Motor neuron (in vitro differentiated cells): ENCODE measurements at places on chromosomes 3 and 15. TPM values are rescaled to one million over a fixed set of nuclear protein-coding genes. Genes with fewer than 3 reads are reported as not detected.

The C3orf70 gene
- 5.4 and 7.1 TPM in 2 replicates for total RNA-seq

The LIPH gene
- total RNA-seq = 0.11 and 0.25 TPM in 2 replicates

The ITPKA gene
- total RNA-seq = 0.81 and 1.2 TPM in 2 replicates

The HIGD2B gene
- not detected in 2 replicates for total RNA-seq

The GTF2E1 gene
- total RNA-seq = 19.7 and 26.4 TPM in 2 replicates

The SEMA3B gene
- total RNA-seq = 5.4 and 5.6 TPM in 2 replicates

The SMCO1 gene
- not detected in 2 replicates for total RNA-seq

The AADACL2 gene
- total RNA-seq = 0.10 TPM in 1 of 2 replicates, not detected in the other

The CCR5 gene
- total RNA-seq = not detected in 2 replicates

The ZBED2 gene
- 0.24 and 0.34 TPM in 2 replicates for total RNA-seq

The SPINK8 gene
- total RNA-seq = not detected in 2 replicates

The GREM1 gene
- 0.33 and 0.34 TPM in 2 replicates for total RNA-seq

The TRH gene
- 0.35 TPM in 1 of 2 replicates, not detected in the other for total RNA-seq

The CNTN4 gene
- 0.94 and 7.4 TPM in 2 replicates for total RNA-seq

The SLC2A2 gene
- total RNA-seq = not detected in 2 replicates

The IQCH gene
- total RNA-seq = 5.8 and 6.6 TPM in 2 replicates

The PLA2G4B gene
- total RNA-seq = 4.5 and 5.2 TPM in 2 replicates

The CNTN3 gene
- total RNA-seq = 0.48 and 1.2 TPM in 2 replicates

The FBXL22 gene
- 3.2 and 3.8 TPM in 2 replicates for total RNA-seq

The UPK1B gene
- 0.35 and 0.41 TPM in 2 replicates for total RNA-seq

The MORC1 gene
- total RNA-seq = not detected in 2 replicates

The MEX3B gene
- total RNA-seq = 58.4 and 58.8 TPM in 2 replicates

The KLF15 gene
- total RNA-seq = 4.5 and 4.6 TPM in 2 replicates

The COL6A5 gene
- not detected in 2 replicates for total RNA-seq

The MED12L gene
- total RNA-seq = 9.4 and 10.6 TPM in 2 replicates

The ZNF860 gene
- total RNA-seq = 0.38 and 0.53 TPM in 2 replicates

The PLA1A gene
- total RNA-seq = not detected in 2 replicates

The ST8SIA2 gene
- 16.4 and 21.5 TPM in 2 replicates for total RNA-seq

The APBA2 gene
- total RNA-seq = 65.9 and 66.8 TPM in 2 replicates

The CD96 gene
- 0.10 TPM in 1 of 2 replicates, not detected in the other for total RNA-seq

The KLHL6 gene
- 0.07 TPM in 2 replicates for total RNA-seq

The C3orf49 gene
- total RNA-seq = 0.33 TPM in 1 of 2 replicates, not detected in the other

The PLCB2 gene
- total RNA-seq = 1.2 and 2.0 TPM in 2 replicates

The SERPINI2 gene
- total RNA-seq = not detected in 2 replicates

The IGSF10 gene
- 0.71 and 0.77 TPM in 2 replicates for total RNA-seq

The TLR9 gene
- total RNA-seq = 0.15 and 0.29 TPM in 2 replicates

The MKRN2OS gene
- 0.38 and 0.92 TPM in 2 replicates for total RNA-seq

The TOPBP1 gene
- total RNA-seq = 20.0 and 24.3 TPM in 2 replicates

The GUCA1C gene
- total RNA-seq = not detected in 2 replicates

The UBAP1L gene
- 3.1 and 5.5 TPM in 2 replicates for total RNA-seq

The EIF2B5 gene
- 60.9 and 63.8 TPM in 2 replicates for total RNA-seq

The CTXN2 gene
- total RNA-seq = 0.14 and 0.29 TPM in 2 replicates

The CRABP1 gene
- 7.7 and 26.4 TPM in 2 replicates for total RNA-seq

The SPTBN5 gene
- total RNA-seq = 1.5 and 2.3 TPM in 2 replicates

The SEMA3G gene
- total RNA-seq = 0.09 and 0.10 TPM in 2 replicates

The IMPG2 gene
- total RNA-seq = 0.45 and 0.52 TPM in 2 replicates

The POLQ gene
- 6.3 and 6.8 TPM in 2 replicates for total RNA-seq

The GOLGA8G gene
- 0.44 TPM in 1 of 2 replicates, not detected in the other for total RNA-seq

The SEMA5B gene
- 21.6 and 21.8 TPM in 2 replicates for total RNA-seq

The GASK1A gene
- 0.87 and 1.4 TPM in 2 replicates for total RNA-seq

The SCG3 gene
- 0.10 and 0.11 TPM in 2 replicates for total RNA-seq

The CNBP gene
- total RNA-seq = 237 TPM in 2 replicates

The IL5RA gene
- 1.00 and 1.6 TPM in 2 replicates for total RNA-seq

The AMIGO3 gene
- total RNA-seq = not detected in 2 replicates
